Calu3 (cell line): ENCODE measurements at places on chromosomes 5 and 9.

GRCh38 chr9:4596165-4596922 is 65.8 kb upstream of the PLPP6 start:
- no peak for DNase-seq

DNA sequence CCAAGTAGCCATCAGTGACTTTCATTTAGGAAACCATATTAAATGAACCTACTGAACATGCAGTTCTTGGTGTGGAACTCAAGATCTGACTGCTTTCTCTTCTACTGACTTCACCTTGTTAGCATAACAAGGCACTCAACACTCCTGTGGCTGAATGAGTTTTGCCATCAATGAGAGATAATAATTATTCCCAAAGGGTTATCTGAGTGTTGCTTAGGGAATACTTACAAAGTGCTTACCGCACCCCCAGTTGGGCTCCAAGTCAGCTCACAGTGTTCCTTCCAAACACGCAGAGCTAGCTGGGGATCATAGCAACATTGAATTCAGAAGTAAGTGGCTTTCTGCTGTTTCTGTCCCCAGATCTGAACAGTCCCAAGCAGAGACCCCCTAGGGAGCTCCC is 182.9 kb downstream of the SREK1 start:
- no peak for DNase-seq

DNA sequence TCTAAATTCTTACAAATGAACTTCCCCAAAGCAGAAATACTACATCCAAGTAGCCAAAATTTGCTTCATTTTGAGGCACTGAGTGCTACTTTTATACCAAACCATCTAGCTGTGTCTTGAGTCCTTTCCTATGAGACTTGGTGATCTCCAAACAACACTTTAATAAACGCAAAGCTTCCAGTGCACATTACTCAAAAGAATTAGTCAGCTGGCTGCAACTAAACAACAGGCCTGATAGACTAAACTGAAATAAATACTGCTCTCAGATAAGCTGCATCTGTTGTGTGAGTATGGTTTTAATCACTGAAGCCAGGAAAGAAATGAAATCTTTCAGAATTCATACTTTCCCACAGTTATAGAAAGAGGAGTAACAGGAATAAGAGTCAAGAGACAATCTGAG is 80.3 kb downstream of the VCAN start:
- DNase-seq, result no peak

- no peak for DNase-seq
Measured at GRCh38 chr5:92459654-92460053, 1076.5 kb upstream of the ARRDC3 start.
